Suppressor macrophage (primary cell): ENCODE measurements at places on chromosomes 7 and 10.

DNA sequence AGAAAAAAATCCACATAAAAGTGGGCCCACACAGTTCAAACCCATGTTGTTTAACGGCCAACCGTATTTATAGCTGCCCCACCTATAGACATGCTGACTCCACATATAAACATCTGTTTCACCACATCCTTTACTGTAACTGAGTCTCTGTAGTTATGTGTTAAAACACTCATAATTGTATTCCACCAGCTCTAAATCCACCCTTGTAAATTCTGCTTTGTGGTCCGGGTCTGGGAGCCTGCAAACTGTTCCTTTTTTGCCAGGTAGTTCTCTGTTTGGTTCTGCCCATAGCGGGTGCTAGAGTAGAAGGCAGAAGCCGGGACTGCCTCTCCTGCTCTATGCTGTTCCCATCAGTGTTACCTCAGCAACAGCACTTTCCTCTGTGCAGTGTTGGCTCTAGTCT, 20.2 kb upstream of the FHIP2A start:
- DNase-seq, result no peak

DNA sequence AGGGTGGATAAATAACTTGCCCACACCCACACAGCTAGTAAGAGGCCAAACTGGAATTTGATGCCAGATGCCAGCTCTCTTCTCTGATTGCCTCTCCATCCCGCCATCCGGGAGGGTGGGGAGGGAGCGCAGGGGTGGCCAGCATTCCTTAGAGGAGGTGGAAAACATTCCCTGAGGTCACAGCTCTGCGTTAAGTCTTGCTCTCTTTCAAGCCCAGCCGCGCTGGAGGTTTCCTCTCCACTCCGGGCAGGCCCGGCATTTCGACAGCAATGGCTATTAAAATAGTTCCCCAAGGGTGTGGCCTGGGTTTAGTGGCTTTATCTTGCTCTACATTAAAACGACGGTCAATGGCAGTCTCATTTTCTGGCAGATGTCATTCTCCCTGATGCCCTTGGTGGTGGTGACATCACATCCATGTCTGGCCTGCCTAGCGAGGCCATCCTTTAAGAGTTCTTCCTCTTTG, 16.1 kb upstream of the C10orf71 start:
- peak; percentile 62 for DNase-seq

- no peak for DNase-seq
Measured at GRCh38 chr7:50449501-50449880, 659 bp downstream of the FIGNL1 start.

DNA sequence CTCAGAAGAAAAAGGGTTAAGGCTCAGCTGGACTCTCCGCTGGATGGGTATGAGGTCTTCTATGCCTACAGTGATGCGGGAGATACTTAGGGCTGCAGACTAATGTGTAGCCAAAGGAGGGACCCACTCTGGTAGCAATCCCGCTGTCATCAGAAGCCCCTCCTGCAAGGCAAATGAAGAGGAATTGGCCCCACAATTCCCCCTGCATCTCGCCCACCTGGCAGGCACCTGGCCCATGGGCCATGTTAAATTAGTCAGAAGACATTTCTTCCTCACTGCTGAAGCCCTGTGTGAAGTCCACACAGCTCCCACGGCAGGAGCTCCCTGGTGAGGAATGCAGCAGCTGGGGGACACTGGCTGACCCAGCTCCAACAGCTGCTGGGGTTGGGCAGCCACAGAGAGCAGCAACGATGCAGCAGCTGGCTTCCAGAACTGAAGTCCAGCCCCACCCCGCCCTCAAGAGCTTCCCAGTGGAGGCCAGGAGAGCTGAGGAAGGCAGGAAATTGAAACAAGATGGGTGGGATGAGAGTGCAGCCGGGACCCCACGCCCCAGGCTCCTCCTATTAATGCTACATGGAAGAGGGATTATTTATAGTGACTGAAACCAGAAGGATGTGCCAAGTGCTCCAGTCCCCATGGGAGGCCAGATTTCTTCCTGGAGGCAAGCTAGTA, 5.5 kb downstream of the VSTM4 start:
- DNase-seq, result no peak

- DNase-seq, result no peak
Measured at GRCh38 chr10:129277084-129277483, 190.0 kb upstream of the MGMT start.

DNA sequence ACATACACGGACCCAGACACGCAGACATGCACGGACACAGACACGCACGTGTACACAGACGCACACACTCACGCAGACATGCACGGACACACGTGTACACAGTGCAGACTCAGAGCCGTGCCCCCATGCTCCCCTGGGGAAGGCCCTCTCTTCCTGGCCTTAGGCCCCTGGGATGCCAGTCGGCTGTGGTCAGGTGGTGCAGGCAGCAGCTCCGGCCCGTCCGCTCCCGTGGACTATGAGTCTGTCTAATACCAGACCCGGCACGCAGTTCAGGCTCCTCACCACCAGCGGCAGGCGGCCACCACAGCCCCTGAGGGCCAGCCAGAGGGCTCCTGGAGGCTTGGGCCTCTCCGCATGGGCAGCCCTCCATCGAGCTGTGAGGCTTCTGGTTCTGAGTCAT, 52.0 kb upstream of the NKX6-2 start:
- DNase-seq, result no peak

DNA sequence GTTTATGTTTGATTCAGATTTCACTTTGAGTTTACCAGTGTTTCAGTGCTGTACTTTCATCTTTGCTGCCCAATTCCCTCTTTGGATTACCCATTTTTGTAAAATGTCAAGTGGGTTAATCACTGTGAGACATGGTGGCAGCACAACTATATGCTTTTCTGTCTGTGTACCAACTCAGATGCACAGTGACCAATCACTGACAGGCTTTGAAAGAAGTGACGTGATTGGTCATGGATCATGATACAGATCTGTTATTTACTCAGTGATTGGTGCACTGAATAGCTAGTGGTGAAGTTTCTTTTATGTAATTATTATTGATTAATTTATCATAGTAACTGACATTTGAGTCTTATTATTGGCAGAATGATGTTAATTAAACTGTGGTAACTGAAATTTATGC, 126.9 kb downstream of the SDK1 start:
- DNase-seq, result no peak

GRCh38 chr7:93889261-93889660, 1.3 kb downstream of the TFPI2 start:
- no peak for DNase-seq

- no peak for DNase-seq
Measured at GRCh38 chr7:40474790-40475680, 340.2 kb downstream of the SUGCT start.

GRCh38 chr7:42380401-42380800, 143.4 kb upstream of the GLI3 start:
- no peak for DNase-seq

- no peak for DNase-seq
Measured at GRCh38 chr10:120172356-120172755, 279.8 kb downstream of the SEC23IP start.

DNA sequence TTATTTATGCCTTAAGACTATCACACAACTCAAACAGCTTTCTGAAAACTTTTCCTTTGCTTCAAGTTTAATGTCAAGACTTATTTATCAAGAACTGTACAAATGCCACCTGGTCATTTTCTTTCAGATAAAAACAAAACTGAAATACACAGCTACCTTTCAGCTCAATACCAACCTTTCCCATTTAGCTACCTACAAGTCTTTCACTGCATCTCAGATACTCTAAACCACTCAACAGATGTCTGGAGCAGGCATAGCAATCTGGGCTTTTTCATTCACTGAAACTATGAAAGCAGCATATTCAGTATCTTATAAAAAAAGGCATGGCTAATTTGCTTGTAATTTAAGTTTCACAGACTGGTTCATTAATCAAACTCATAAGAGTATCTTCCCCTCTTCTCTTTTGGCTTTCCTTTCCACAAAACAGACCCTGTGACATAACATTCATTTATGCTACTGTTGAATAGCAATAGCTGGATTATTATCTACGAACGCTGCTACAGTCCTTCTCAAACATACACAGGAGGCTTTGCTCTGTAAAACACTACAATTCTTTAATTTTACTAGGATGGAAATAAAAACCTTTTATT, 8.2 kb downstream of the TRA2A start:
- DNase-seq, result no peak

GRCh38 chr7:87580636-87581035, 20.0 kb downstream of the ABCB1 start:
- no peak for DNase-seq

- no peak for DNase-seq
Measured at GRCh38 chr10:80416479-80417098, 8.2 kb downstream of the PRXL2A start.

DNA sequence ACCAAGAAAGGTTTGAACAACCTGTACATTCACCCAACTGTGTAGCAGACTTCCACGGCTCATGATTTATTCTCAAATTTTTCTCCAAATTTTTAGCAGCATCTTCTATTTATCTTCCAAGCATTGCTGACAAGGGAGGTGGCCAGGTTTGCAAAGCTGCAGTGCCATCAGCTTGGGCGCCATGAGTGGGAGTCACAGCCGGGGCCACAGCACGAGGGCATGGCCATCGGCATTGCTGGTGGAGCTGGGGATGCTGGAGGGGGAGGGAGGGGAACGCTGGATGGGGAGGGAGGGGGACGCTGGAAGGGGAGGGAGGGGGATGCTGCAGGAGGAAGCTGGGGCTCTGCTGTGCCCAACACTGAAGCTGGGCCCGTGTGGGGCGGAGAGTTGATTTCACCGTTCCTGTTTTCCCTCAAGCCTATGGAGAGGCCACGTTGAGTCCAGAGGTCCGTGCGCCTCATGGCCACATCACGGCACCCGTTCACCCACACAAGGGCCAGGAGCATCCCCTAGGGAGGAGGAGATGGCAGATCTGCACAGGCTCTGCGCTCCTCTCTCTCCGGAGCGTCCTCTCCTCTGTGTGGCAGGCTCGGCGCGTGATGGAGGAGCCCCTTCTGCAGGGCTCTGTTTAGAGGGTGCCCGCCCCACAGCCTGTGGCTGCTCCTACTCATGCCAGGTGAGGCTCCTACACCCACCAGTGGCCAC, 520.2 kb downstream of the DNAJB6 start:
- DNase-seq, result no peak

DNA sequence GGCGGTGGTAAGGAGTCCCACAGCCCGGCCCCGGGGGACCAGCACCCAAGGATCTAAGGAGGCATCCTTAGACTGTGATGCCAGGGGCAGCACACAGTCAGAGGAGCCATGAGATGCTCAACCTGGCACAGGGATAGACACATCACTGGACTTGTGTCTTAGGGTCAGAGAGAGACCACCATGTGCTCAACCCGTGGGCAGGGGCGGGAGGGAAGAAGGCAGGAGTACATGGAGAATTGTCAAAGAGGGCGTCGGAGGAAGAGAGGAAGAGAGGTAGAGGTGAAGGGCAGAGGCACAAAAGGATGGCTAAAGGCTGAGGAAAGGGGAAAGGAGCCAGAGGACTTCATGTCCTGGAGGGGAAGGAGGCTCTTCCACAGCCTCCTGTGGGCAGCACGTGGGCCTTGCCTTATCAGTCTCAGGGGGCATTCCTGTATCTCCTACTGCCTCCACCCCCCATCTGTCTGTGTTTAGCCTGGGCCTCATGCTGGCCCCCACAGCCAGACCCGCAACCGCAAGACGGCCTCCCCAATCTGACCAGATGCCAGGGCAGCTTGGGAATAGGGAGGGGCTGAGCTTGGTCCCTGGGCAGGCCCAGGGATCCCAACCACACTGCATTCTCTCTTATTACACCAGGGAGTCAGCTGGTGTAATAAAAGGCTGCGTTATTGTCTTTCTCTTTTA, 2.2 kb downstream of the ADCY1 start:
- DNase-seq, result no peak

DNA sequence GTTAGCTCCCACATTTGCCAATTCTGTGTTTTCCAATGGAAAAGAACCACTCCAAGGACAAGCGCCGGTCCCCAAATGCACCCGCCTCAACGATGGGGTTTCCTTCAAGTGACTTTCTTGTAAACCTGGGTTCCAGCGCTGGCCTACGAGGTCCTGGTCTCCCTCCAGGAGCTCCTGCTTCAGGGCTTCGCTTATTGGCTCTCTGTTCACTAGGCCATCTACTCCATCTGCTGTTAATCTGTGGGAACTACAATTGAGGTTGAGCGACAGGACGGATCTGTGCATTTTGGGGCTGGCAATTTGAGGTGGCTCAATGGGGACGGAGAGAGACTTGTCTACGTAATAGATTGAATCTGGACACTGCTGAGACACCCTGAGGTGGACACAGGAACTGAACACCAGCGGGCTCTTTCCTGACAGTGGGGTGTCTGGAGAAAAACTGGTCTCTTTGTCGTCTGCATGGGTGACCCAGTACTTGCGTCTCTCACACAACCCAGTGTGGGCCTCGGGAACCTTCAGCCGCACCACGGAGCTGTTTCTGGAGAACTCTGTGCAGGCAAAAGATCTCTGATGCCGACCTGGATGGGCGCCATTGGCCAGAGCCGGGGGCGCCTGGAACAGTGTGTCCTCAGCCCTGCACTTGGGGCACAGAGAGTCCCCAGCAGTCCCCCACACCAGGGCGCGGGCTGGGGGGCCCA, 115.9 kb upstream of the ADAM12 start:
- peak; percentile 59 for DNase-seq

GRCh38 chr10:93198401-93199131, 124.9 kb downstream of the CYP26A1 start:
- DNase-seq, result peak; percentile 46

- no peak for DNase-seq
Measured at GRCh38 chr10:132385721-132386418, 11.1 kb upstream of the PWWP2B start.

- no peak for DNase-seq
Measured at GRCh38 chr7:130953196-130953595, 219.2 kb upstream of the KLF14 start.

- DNase-seq, result no peak
Measured at GRCh38 chr10:62587011-62587410, 212.8 kb downstream of the ZNF365 start.

DNA sequence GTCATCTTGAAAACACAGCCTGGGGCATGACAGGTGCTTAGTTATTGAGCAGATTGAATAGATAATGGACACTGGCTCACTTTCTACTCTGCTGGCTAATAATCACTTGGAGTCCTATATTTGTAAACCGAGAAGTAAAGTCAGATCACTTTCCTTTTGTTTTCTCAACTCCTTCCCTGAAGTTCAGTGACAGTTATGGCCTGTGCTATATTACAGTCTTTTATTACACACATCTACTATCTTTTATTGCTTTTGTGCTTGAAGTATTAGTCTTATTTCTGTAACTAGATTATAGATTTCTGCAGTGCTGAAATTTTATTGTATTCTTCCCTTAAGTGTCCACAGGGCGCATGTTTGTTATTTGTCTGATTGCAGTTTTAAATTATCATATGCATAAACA, 136.4 kb upstream of the TAC1 start:
- no peak for DNase-seq

DNA sequence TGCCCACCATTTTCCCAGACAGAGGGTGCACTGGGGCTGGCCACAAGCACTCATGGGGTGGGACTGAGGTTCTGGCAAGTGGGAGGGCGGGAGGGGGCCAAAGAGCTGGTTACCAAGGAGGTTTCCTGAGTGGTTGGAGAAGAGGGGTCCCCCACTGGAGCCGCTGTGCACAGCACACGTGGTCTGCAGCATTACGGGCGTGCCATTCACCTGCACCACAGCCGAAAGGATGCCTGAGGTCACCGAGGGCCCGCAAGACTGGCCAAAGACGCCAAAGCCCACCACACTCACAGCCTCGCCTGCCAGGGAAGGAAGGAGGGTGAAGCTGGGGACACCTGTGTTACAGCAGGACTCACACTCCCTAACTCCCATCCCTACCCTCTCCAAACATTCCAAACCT, 3.9 kb downstream of the TYSND1 start:
- DNase-seq, result no peak

GRCh38 chr7:28684650-28685241, 272.4 kb downstream of the CREB5 start:
- DNase-seq, result peak; percentile 76
